ENCODE measurements at places on chromosomes 2 and 18.

- DNase-seq: no peak
Measured at GRCh38 chr2:239811806-239812560, 213.2 kb downstream of the NDUFA10 start.

GRCh38 chr2:201523506-201523905 is 72.0 kb downstream of the STRADB start:
- DNase-seq: no peak

- no peak for DNase-seq
Measured at GRCh38 chr18:12421732-12422131, 14.0 kb downstream of the PRELID3A start.

GRCh38 chr18:67776929-67777328 is 260.4 kb upstream of the DSEL start:
- no peak for DNase-seq

DNA sequence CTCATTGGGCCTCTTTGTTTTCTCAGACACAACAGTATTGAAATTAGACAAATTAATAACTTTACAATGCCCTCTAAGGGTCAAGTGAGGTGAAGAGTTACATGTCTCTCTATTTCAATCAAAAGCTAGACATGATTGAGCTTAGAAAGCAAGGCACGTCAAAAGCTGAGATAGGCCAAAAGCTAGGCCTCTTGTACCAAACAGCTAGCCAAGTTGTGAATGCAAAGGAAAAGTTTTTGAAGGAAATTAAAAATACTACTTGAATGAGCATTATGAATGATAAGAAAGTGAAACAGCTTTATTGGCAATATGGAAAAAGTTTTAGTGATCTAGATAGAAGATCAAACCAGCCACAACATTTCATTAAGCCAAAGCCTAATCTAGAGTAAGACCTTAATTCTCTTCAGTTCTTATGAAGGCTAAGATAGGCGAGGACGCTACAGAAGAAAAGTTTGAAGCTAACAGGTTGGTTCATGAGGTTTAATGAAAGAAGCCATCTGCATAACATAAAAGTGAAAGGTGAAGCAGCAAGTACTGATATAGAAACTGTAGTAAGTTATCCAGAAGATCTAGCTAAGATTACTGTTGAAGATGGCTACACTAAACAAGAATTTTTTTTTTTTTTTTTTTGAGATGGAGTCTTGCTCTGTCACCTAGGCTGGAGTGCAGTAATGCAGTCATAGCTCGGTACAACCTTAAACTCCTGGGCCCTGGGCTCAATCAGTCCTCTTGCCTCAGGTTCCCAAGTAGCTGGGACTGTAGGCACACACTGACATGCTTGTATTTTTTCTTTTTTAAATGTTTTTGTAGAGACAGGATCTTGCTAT is 65.5 kb downstream of the FAM117B start:
- no peak for DNase-seq
